Left ventricle myocardium inferior (tissue), 1 donor: ENCODE measurements at places on chromosomes 16 and 17. TPM values are rescaled to one million over a fixed set of nuclear protein-coding genes. Genes with fewer than 3 reads are reported as not detected.

NACA2 gene
- total RNA-seq, result not detected

KRT36 gene
- total RNA-seq, result not detected

- DNase-seq, result no peak
Measured at GRCh38 chr16:85570213-85570734, 42.8 kb upstream of the GSE1 start.

DNA sequence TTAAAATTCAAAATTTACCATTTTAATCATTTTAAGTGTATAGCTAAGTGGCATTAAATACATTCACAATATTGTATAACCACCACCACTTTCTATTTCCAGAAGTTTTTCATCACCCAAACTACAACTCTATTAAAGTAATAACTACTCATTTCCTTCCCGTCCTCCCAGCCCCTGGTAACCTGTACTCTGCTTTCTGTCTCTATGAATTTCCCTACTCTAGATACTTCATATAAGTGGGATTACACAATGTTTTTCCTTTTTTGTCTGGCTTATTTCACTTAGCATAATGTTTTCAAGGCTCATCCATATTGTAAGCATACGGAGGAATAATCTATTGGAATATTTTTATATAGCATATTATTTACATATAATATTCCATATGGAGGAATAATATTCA, 29.7 kb downstream of the ESRP2 start:
- DNase-seq, result no peak

- DNase-seq, result no peak
Measured at GRCh38 chr17:5786510-5786875, 202.2 kb upstream of the NLRP1 start.
